ENCODE measurements at places on chromosomes 3 and 15.

GRCh38 chr15:96355568-96356187 lies 25.2 kb downstream of the NR2F2 start:
- DNase-seq: no peak

DNA sequence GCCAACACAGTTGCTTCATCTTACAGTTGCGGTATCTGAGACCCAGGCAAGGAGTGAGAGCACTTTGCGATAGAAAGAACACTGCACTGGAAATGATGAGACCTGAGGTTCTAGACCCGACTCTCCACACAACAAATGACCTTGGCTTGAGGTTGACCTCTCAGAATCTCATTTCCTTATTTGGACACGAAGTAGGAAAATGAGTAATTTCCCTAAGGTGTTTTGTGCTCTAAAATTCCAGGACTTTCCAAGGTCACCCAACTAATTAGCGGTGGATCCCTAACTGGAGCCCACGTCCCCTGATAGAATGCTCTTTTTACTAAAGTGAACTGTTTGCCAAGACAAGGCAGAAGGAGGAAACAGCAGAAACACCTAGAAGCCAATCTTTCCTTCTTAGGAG lies 26.7 kb upstream of the FBN1 start:
- peak; percentile 68 for DNase-seq

DNA sequence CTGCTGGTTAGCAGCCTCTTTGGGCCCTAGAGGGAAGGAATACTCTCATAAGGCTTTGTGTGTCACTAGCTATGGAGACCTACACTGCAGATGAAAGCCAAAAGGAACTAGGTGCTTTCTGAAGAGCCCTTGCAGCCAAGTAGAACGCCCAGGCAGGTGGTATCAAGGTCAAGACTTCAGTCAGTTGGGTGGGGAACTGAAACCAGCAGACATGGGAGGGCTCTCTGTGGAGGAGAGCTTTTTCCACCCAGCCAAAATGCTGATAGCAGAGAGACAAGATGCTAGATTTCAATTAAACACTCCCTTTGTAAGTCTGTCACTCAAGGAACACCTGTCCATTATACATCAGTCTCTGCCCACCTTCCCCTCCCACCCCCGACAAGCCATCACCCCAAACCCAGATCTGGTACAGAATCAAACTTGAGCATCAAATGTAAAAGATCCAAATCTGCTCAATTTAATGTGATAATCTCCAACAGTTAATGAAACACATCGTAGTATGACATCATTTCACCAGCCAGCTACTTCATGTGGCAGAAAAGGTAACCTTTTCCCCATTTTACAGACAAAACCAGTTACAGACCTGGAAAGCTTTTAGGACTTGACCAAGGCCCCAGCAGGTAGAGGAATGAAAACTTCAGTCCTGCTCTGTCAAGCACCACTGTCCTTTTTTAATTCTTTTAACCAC lies 14.6 kb downstream of the MRPS25 start:
- DNase-seq: no peak

GRCh38 chr3:169624533-169624972 lies 39.0 kb downstream of the MECOM start:
- DNase-seq: peak; percentile 58

DNA sequence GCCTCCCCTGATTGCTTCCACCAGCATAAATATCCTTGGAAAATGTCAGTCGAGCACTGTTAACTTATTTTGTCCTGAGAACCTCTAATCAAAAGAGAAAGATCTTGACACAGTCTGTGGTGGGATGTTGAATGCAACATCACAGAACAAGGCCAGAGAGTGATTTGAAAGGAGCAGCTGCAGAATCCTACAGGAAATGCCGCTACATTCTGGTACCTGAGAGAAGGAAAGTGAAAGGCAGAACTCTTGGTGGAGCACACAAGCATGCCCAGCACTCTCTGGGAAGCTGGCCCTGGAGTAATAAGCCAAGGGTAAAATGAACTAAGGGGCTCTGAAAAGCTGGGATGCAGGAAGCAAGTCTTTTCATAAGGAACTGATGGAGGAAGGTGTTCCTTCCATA lies 75.8 kb downstream of the CBLB start:
- DNase-seq: peak; percentile 45

GRCh38 chr15:67458331-67459029 lies 62.5 kb upstream of the C15orf61 start:
- DNase-seq: peak; percentile 11

DNA sequence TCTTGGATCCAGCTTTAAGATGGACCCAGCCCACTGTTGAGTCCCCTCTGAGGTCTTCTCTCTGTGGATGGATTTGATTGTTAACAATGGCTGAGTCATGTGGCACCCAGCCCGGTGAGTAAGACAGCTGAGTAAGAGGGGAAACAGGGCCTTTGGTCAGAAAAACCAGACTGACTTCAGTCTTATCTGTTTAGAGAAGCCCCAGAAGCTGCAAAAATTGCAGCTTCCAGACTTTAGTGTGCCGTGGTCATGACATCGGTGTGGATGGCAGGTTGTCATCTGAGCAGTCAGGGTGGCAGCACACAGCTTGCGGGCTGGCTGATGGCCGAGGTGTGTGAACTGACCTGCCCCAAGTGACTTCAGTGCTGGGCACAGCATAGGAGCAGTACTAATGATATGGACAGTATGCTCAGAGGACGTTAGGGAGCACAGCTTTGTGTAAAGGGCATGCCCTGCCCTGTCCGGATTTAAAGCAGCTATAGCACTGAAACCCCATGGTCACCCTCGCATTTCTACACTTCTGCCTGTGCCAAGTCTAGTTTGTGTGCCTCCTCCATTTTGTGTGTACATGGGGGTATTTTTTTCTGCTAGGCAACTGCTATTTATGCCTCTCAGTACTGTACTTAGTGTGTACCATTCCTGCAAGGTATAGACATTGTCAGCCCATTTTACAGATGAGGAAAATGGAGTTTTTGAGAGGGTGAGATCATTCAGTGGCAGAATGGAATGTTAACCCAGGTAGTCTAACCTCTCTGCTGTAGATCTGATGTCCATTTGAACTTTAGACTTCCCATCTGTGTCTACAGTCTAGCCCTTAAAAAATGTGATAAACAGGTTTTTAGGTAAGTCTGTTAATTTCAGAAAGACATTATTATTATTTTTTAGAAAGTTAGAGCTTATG lies 44.4 kb downstream of the FLNB start:
- peak; percentile 98 for DNase-seq

DNA sequence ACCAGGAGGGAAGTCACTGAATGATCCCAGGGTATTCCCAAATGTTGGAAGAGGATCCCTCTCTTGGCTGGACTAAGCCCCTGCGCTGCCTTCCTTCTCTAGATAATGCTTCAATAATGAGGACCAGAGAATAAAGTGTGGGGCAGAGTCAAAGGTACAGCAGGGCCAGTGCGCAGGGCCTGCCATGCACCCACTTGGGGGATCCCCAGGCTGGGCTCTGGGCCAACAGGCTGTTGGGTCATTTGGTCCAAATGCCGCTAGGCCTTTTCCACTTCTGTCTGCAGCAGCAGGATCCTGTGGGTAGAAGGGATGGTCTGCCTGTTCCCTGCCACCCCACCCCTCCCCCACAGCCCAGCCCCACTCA lies 5.7 kb upstream of the CLK3 start:
- no peak for DNase-seq

DNA sequence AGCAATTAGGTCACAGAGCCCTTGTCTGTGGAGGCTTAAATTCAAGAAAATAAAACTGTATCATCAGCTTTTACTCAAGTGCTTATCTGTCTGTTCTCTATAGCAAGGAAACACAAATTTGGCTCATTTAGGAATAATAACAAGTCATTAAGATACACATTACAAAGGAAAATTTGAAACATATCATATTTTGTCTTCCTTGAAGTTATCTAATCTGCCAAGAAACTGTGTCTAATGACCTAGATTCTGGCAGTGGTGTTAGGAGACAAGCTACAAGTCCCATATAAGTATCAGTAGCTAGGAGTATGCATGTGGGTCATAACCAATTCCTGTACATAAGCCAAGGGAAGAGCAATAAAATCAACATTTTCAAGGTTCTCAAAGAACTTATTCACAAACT lies 108.2 kb upstream of the SETMAR start:
- no peak for DNase-seq

DNA sequence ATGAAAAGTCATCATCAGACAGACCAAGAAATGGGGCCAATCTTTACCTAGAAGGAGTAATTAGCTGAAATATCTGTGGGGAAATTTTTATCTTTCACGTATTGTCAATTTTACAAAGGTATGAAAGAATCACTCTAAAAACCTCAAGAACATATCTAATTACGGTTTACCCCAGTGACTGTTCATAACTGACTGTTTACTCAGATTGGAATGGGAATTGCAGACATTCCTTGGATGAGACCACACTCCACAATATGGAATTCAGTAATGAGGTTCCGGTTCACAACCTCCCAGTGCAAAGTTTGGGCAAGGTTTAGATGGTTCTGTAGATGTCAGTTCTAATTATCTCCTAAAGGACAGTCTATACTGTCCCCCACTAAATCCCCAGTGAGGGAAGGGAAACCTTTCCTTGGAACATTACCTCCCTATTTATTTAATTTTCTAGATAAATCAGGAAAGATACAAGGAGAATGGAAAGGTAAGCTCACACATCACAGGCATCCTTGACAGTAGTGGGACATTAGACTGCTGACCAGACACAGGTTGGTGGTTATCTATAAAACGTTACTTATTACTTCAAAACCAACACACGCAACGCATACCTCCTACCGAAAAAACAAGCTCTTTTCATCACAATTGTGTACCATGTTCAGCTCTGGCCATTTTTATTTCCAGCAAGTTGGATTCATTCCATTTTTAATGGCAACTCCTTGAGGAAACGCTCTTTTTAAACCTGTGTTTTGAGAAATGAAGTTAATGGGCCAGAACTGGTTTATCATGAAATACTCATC lies 129.9 kb downstream of the RORA start:
- DNase-seq: peak; percentile 2

DNA sequence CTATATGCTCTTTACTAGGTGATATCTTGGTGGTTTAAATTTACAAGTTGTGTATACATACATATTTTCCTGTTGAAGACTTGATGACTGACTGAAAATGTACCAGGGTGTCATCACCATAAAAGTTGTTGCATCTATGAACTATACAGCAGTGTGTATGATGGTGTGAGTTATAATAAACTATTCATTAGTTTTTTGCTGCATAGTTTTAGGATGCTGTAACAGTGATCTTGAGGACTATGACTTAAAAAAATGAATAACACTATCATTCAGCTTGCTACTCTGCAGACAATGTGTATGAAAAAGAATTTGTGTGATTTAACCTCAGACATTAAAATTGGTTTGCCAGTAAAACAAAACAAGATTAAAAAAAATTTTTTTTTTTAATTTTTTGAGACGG lies 49.0 kb downstream of the UBE2E2 start:
- DNase-seq: no peak

GRCh38 chr15:65434201-65434600 lies 11.5 kb upstream of the IGDCC4 start:
- DNase-seq: no peak

DNA sequence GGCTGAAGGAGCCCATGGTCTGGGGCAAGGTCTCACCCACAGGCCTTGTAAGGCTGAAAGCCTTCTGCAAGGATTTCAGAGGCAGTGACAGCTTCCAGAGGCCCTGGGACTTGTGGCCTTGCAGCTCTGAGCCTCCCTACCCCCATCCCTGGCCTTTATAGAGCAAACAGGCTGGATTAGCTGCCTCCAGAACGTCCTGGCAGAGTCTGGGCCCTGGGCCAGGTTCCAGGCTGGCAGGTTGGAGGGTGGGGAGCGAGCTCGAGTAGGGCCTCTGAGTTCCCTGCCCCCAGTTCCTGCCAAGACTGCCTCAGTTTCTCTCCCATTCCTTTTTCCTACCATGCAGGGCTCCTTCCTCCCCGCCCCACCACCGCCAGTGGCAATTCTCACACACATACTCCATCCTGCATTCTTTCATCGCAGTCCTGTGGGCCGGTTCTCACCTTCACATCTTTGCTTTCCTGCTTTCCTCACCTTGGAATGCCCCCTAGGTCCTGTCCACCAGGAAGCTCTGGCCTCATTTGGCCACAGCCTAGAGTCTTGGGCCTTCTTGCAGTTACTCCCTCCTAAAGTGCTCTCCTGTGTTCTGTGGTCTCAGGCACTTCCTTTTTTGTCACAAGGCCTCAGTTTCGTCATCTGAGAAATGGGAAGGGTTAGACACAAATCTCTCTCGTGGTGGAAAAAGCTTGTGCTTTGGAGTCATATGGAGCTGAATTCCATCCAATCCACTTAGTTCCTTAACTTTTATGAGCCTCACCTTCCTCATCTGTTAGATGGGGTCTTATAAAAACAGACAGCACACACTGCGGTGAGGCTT lies 2.7 kb downstream of the LMAN1L start:
- DNase-seq: peak; percentile 25

DNA sequence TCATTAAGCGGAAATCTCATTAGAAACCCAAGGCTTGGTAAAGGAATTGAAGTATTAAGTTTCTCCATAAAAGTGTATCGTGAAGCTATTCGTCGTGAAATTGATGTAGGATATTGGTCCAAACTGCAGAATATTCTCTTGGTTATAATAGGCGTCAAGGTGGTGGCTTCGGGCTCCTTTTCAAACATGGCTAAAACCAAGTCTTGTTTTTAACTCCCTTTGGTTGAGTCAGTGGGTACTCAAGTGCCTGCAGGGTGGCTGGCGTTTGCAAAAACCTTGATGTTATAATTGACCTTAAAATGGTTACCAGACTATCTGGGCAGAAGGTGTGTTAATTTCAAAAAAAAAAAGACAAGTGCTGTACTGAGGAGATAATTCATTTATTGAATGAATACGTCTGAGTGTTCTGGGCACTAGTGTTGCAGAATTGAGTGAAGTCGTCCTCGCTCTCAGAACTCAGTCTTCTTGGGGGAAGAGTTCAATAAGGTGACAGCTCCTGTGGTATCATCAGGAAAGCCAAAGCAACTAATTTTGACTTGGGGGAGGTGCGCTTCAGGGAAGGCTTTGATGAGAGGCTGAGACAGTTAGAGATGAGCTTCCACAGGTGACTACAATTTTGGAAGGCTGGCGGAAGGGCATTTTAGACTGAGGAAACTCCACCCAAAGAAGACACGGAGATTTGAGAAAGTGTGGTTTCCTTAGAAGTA lies 1.5 kb downstream of the UBE2Q2 start:
- DNase-seq: no peak

DNA sequence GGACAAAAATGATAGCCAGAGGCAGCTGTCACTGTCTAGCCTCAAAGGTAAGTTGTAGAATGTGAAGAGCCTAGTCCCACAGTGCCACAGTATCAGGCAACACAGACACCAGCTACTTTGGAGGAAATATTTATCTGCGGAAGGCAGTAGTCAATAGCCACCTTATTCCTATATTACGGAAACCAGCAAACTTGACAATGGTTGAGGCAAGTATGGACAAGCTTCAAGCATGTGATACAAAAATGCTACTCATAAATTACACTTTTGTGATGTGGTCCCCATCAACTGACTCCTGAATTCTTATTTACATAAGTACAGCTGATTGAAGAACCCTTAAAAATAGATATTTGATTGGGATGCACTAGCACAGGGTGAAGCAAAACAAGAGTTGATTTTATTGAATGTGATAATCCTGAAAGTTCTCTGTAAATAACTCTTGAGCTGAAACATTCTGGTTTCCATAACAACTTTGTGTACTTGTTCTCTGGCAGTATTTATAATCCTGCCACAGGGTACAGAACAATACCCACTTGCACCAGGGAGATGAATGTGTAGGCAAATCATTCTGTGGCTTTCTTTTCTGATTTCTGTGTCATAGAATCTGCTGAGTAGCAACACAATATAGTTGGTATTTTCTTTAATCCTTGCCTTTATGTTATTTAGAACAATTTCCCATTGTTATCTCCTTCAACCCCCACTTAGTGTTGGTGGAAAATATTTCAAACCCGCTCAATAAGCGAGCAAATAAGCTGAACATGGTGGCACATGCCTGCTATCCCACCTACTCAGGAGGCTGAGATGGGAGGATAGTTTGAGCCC lies at the start of gene ANKUB1:
ANKUB1 (minus strand) TSS at position 103 of the 819 bp plus-strand sequence. CDS start 188 bp downstream, outside the sequence.
- peak; percentile 35 for DNase-seq
